ENCODE measurements at places on chromosomes 6 and 20. TPM values are rescaled to one million over a fixed set of nuclear protein-coding genes. Genes with fewer than 3 reads are reported as not detected.

TPD52L1 gene
- total RNA-seq = 50.6 TPM

KCNG1 gene
- total RNA-seq = 18.0 TPM

SYNDIG1 gene
- 2.3 TPM for total RNA-seq

DYNLT2 gene
- total RNA-seq = 0.62 TPM

MYBL2 gene
- 76.0 TPM for total RNA-seq

FAM209B gene
- total RNA-seq = 0.48 TPM

FOXQ1 gene
- 2.5 TPM for total RNA-seq

CCND3 gene
- 189 TPM for total RNA-seq

SIGLEC1 gene
- 0.02 TPM for total RNA-seq

SLC17A2 gene
- not detected for total RNA-seq

DEFB125 gene
- not detected for total RNA-seq

PDE10A gene
- 36.1 TPM for total RNA-seq

LGSN gene
- 3.3 TPM for total RNA-seq

SNAP91 gene
- total RNA-seq = 0.21 TPM

PNPLA1 gene
- not detected for total RNA-seq

PNRC1 gene
- 23.9 TPM for total RNA-seq

SNAP25 gene
- 18.9 TPM for total RNA-seq

LYRM2 gene
- total RNA-seq = 30.5 TPM

EYS gene
- 0.19 TPM for total RNA-seq

ITPA gene
- 147 TPM for total RNA-seq

EPB41L2 gene
- 31.1 TPM for total RNA-seq

RTF2 gene
- total RNA-seq = 91.4 TPM

SAMD5 gene
- total RNA-seq = 0.84 TPM

LAMA4 gene
- 1.7 TPM for total RNA-seq

SIRPB2 gene
- total RNA-seq = 0.06 TPM

TMEM200A gene
- 0.03 TPM for total RNA-seq

C4B gene
- 1.7 TPM for total RNA-seq

DEFB115 gene
- total RNA-seq = not detected

TSBP1 gene
- total RNA-seq = not detected

TRDN gene
- total RNA-seq = not detected

GPSM3 gene
- 0.35 TPM for total RNA-seq

ID4 gene
- total RNA-seq = 1.4 TPM

KIF25 gene
- total RNA-seq = not detected

BNIP5 gene
- not detected for total RNA-seq

VIP gene
- total RNA-seq = not detected

CD40 gene
- 4.8 TPM for total RNA-seq

AGER gene
- total RNA-seq = 1.4 TPM

CFAP206 gene
- 0.13 TPM for total RNA-seq

SLC52A3 gene
- 0.64 TPM for total RNA-seq

PHF1 gene
- 15.9 TPM for total RNA-seq

JPH2 gene
- 1.1 TPM for total RNA-seq

RHAG gene
- 0.07 TPM for total RNA-seq

POM121L2 gene
- total RNA-seq = 0.04 TPM

GRM1 gene
- not detected for total RNA-seq

THBS2 gene
- total RNA-seq = not detected

CGA gene
- total RNA-seq = 0.21 TPM

MLN gene
- not detected for total RNA-seq

SIRPD gene
- total RNA-seq = not detected

MCHR2 gene
- total RNA-seq = not detected

PDE7B gene
- total RNA-seq = 1.4 TPM

HLA-E gene
- 60.3 TPM for total RNA-seq

SCGN gene
- 0.30 TPM for total RNA-seq

CFB gene
- 2.4 TPM for total RNA-seq

LAMA2 gene
- 0.42 TPM for total RNA-seq

TRIM31 gene
- 1.2 TPM for total RNA-seq

FAM217A gene
- not detected for total RNA-seq

LINC00237 gene
- not detected for total RNA-seq

Data from A549 treated with CORT108297 at 1 μM for 4 hours (cell line).